ENCODE measurements at places on chromosomes 4 and X. TPM values are rescaled to one million over a fixed set of nuclear protein-coding genes. Genes with fewer than 3 reads are reported as not detected.
A peak's percentile ranks its signal among the peaks of the same experiment; 100 is the strongest.

DNA sequence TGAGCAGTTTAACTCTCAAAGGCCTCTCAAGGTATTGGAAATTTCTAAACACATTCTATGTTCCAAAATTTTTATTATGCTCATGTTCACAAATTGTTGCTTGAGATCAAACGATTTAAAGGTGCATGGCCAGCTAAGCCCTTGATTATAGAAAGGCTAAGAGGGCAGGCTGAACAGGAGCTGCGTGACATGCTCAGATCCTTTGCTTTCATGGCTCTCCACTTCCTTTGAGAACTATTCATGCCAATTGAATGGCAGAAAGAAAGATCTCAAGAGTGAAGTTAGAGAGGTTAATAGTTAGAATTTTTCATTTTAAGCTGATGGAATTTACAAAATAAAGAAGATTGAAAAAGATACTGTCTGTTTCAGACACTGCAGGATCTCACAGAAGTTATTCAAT, 594 bp downstream of the LRIT3 start:
- no peaks in the 10 kb centered on the region for H3K4me1 ChIP-seq
- H3K36me3 ChIP-seq, result no peaks in the 10 kb centered on the region
- no peaks in the 10 kb centered on the region for H3K27me3 ChIP-seq

DNA sequence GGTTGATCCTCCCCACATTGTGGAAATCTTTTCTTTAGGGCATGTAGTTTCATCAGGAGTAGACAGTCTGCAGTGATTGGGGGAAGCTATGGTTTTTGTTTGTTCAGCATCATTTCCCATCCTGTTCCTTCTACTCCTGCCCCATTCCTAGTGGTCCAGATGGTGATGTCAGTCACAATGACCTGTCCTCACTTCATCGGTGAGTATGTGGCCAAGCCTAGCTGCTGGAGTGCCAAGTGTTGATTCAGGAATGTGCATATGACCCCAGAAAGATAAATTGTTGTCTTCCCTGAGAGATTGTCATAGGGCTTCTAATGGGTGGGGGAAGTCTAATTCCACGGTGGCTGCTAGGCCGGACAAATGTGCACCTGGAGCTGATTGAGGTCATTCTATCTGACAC, 130.6 kb upstream of the FAT1 start:
- no peaks in the 10 kb centered on the region for H3K4me1 ChIP-seq
- no peaks in the 10 kb centered on the region for H3K27me3 ChIP-seq
- DNase-seq, result no peak

DNA sequence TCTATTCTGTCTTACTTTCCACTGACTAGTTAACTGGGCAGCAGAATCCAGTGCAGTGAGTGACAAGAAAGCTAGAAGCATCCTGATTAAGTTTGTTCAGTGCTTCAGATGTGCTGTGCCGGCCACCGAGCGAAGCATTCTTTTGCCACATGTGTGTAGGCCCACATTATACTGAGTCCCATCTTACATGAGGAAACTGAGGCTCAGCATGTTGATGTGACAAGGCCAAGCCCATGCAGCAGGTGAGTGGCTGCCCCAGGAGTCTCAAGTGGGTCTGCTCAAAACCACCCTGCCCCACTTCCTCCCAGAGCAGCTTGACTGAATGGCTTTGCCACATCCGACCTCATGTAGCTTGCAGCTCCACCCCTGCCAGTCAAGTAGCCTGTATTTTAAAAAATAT, 50.5 kb downstream of the RHOH start:
- H3K4me3 ChIP-seq, result no peak overlapping the region
- H3K27me3 ChIP-seq, result no peaks in the 10 kb centered on the region
- no peak overlapping the region for H3K27ac ChIP-seq
- no peak for DNase-seq
- H3K4me1 ChIP-seq, result no peaks in the 10 kb centered on the region

The AMOT gene
- 6.8 TPM for total RNA-seq

- no peaks in the 10 kb centered on the region for H3K27me3 ChIP-seq
- no peaks in the 10 kb centered on the region for H3K4me1 ChIP-seq
- H3K4me3 ChIP-seq, result no peak overlapping the region
- H3K27ac ChIP-seq, result no peak overlapping the region
- peak; percentile 63 for DNase-seq
Measured at GRCh38 chrX:138765051-138765450, 53.5 kb upstream of the FGF13 start.

GRCh38 chr4:91840359-91840758, 463.4 kb upstream of the GRID2 start:
- no peaks in the 10 kb centered on the region for H3K4me1 ChIP-seq
- no peaks in the 10 kb centered on the region for H3K36me3 ChIP-seq
- H3K27me3 ChIP-seq, result no peaks in the 10 kb centered on the region
- DNase-seq, result no peak

- no peaks in the 10 kb centered on the region for H3K4me1 ChIP-seq
- no peaks in the 10 kb centered on the region for H3K27me3 ChIP-seq
- no peaks in the 10 kb centered on the region for H3K36me3 ChIP-seq
- DNase-seq, result no peak
Measured at GRCh38 chrX:105226499-105226898, 6.0 kb upstream of the TEX13A start.

The NLGN3 gene
- total RNA-seq, result 0.83 TPM

DNA sequence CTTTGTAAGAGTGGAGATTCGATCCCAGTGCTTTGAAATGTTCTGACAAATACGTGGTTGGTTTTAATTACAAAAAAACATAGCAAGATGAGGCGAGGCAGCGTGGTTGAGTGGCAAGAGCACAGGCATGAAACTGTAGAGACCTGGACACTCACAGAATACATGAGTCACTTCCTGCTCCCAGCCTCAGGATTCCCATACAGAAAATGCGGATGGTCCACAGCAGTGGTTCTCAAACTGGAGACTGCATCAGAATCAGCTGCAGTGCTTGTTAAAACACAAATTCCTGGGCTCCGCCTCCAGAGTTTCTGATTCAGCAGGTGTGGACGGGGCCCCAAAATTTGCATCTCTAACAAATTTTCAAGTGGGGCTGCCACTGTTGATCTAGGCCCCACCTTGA, 10.1 kb downstream of the OTOP1 start:
- H3K27me3 ChIP-seq, result no peaks in the 10 kb centered on the region
- DNase-seq, result no peak
- no peaks in the 10 kb centered on the region for H3K4me1 ChIP-seq
- no peak overlapping the region for H3K4me3 ChIP-seq

The ARFIP1 gene
- total RNA-seq, result 42.4 TPM

The MAPK10 gene
- total RNA-seq, result 8.0 TPM

DNA sequence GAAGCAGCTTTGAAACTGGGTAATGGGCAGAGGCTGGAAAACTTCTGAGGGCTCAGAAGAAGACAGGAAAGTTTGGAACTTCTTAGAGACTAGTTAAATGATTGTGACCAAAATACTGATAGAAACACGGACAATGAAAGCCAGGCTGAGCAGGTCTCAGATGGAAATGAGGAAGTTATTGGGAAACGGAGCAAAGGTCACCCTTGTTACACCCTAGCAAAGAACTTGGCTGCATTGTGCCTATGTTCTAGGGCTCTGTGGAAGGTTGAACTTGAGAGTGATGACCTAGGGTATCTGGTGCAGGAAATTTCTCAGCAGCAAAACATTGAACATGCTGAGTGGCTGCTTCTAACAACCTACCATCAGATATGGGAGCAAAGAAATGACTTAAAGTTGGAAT, 50.8 kb upstream of the FBXW7 start:
- no peak for DNase-seq
- H3K27me3 ChIP-seq, result no peaks in the 10 kb centered on the region
- no peaks in the 10 kb centered on the region for H3K36me3 ChIP-seq
- no peak overlapping the region for H3K27ac ChIP-seq

- DNase-seq, result peak; percentile 0
- peaks cover 2% of the 10 kb centered on the region for H3K27me3 ChIP-seq
- H3K4me1 ChIP-seq, result no peaks in the 10 kb centered on the region
- no peak overlapping the region for H3K27ac ChIP-seq
Measured at GRCh38 chrX:109934434-109934833, 68.5 kb upstream of the TMEM164 start.

The XAGE1A gene
- total RNA-seq, result not detected

- H3K27ac ChIP-seq, result no peak overlapping the region
- DNase-seq, result peak; percentile 21
Measured at GRCh38 chrX:50988649-50989048, 78.1 kb downstream of the BMP15 start.

GRCh38 chr4:41396214-41396613, 139.5 kb downstream of the UCHL1 start:
- H3K36me3 ChIP-seq, result no peaks in the 10 kb centered on the region
- no peak overlapping the region for H3K27ac ChIP-seq
- no peak for DNase-seq

DNA sequence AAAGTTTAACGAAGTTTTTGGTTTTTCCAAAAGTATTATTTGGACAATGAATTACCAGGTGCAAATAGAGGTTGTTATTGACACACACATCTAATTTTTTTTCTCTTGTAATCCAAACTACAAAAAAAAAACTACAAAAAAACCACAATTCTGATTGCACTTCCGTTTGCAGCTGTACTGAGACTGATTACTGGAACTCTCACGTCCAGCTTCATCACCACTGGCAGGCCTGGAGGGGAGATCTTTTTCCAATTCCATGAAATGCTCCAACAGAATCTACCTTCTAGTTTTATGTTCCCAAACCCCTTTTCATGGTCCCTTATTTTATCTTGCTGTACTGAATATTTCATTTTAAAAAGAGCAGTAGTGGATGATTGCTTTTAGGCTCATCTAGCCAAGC, 1118.3 kb downstream of the C4orf33 start:
- H3K4me1 ChIP-seq, result no peaks in the 10 kb centered on the region
- H3K27me3 ChIP-seq, result no peaks in the 10 kb centered on the region

- H3K4me1 ChIP-seq, result no peaks in the 10 kb centered on the region
- peak; percentile 33 for DNase-seq
- no peak overlapping the region for H3K27ac ChIP-seq
- no peaks in the 10 kb centered on the region for H3K36me3 ChIP-seq
Measured at GRCh38 chrX:47815901-47816845, 20.5 kb upstream of the ZNF81 start.

The FAAH2 gene
- under 0.01 TPM for total RNA-seq

DNA sequence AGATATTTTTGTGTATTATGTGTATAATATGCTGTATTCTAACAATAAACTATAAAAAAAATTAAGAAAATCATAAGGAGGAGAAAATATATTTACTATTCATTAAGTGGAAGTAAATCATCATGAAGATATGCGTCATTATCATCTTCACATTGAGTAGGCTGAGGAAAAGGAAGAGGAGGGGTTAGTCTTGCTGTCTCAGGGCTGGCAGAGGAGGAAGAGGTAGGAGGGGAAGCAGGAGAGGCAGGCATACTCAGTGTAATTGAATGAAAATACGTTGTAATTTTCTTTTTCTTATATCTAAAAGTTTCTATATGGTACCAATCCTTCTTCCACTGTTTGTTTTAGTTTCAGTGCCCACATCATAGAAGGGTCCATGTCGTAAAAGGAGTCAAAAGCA, 9.8 kb upstream of the TMEM185A start:
- H3K4me3 ChIP-seq, result no peak overlapping the region
- H3K27ac ChIP-seq, result no peak overlapping the region
- H3K4me1 ChIP-seq, result no peaks in the 10 kb centered on the region
- no peaks in the 10 kb centered on the region for H3K36me3 ChIP-seq
- no peaks in the 10 kb centered on the region for H3K27me3 ChIP-seq

GRCh38 chr4:140595065-140595464, 26.3 kb upstream of the UCP1 start:
- H3K4me3 ChIP-seq, result no peak overlapping the region
- H3K36me3 ChIP-seq, result no peaks in the 10 kb centered on the region
- no peaks in the 10 kb centered on the region for H3K27me3 ChIP-seq
- H3K4me1 ChIP-seq, result no peaks in the 10 kb centered on the region

The TREX2 gene
- total RNA-seq, result 1.8 TPM

The EDA gene
- 0.26 TPM for total RNA-seq

GRCh38 chr4:100790836-100791615, 273.2 kb upstream of the EMCN start:
- H3K4me3 ChIP-seq, result no peak overlapping the region
- no peaks in the 10 kb centered on the region for H3K27me3 ChIP-seq
- DNase-seq, result no peak
- no peak overlapping the region for H3K27ac ChIP-seq

DNA sequence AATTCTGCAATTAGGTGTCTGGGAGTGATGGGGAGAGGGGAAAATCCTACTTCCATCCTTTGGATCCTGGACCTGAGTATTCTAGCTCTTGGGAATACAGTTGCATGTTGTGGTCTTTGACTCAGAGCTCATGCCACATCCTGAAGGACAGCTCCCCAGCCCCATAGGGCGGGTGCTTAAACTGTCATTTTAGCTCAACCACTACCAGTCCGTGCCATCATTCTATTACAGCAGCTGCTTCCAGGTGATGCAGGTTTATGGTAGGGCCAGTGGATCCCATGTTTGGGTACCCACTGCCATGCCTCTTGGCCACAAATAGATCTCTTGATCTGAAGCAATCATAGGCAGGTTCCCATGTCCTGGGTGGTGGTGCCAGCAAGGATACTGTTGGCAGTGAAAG, 34.7 kb downstream of the CCKAR start:
- H3K27ac ChIP-seq, result no peak overlapping the region
- no peak overlapping the region for H3K4me3 ChIP-seq
- no peaks in the 10 kb centered on the region for H3K4me1 ChIP-seq

DNA sequence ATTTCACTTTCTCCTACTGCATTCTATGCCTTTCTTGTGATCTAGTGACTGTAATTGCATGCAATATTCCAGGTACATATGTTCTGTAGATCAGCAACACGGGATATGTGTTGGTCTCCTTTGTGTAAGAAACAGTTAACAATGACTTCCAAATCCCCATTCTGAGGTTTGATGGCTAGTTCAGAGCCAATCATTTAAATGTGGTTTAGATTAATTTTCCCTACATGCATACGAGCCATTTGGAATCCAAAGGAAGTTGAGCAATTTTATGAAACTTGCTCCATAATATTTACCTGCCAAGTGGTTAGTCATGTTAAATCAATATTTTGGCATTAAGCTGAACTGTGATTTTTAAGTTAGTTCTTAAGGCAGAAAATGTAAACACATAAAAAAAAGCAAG, 172.8 kb upstream of the DCAF12L2 start:
- no peaks in the 10 kb centered on the region for H3K27me3 ChIP-seq
- no peak overlapping the region for H3K27ac ChIP-seq
- H3K4me1 ChIP-seq, result no peaks in the 10 kb centered on the region
- no peak overlapping the region for H3K4me3 ChIP-seq
- no peak for DNase-seq

The SPP1 gene
- 0.26 TPM for total RNA-seq

The GNRHR gene
- total RNA-seq, result not detected

DNA sequence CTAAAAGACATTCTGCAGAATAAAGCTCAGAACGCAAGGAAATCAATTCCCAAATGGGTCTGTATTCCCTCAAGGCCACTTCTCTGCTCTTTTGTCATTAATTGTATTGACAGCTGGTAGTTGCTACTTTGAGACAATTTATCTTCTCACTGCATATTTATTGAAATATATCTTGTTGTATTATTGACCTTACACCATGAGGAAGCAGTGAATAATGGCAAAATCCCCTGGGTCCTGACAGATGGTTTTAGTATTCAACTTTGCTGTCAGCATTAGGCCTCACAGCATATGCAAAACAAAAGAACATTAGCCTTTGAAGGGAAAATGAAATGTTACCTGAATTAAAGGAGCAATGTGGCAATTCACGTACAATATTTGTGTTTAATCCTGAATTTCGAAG, 406.1 kb upstream of the TRAM1L1 start:
- no peak overlapping the region for H3K4me3 ChIP-seq
- H3K27ac ChIP-seq, result no peak overlapping the region
- no peaks in the 10 kb centered on the region for H3K36me3 ChIP-seq

All from fibroblast of lung (primary cell).